ENCODE measurements at places on chromosomes 2 and 18. TPM values are rescaled to one million over a fixed set of nuclear protein-coding genes. Genes with fewer than 3 reads are reported as not detected.

The FKBP7 gene
- total RNA-seq, result 9.9 TPM

The KCTD18 gene
- total RNA-seq, result 11.1 TPM

The COL6A3 gene
- 0.21 TPM for total RNA-seq

The PID1 gene
- 3.3 TPM for total RNA-seq

The TCF7L1 gene
- 10.9 TPM for total RNA-seq

The CFC1 gene
- 0.09 TPM for total RNA-seq

The C2orf80 gene
- total RNA-seq, result not detected

The DSC3 gene
- total RNA-seq, result 1.6 TPM

The SP9 gene
- total RNA-seq, result 1.9 TPM

The IL1B gene
- total RNA-seq, result 0.26 TPM

The SPATA3 gene
- not detected for total RNA-seq

The SPP2 gene
- total RNA-seq, result not detected

The DUSP11 gene
- 47.7 TPM for total RNA-seq

The CGREF1 gene
- total RNA-seq, result 6.9 TPM

The MLPH gene
- 270 TPM for total RNA-seq

The NDC80 gene
- 14.3 TPM for total RNA-seq

The MC4R gene
- total RNA-seq, result not detected

The HK2 gene
- 0.95 TPM for total RNA-seq

The ZAP70 gene
- 0.12 TPM for total RNA-seq

The CHRND gene
- not detected for total RNA-seq

The HTR2B gene
- total RNA-seq, result 0.06 TPM

The TMEM178A gene
- total RNA-seq, result 0.08 TPM

The HOXD13 gene
- 0.15 TPM for total RNA-seq

The ACVR1C gene
- not detected for total RNA-seq

The HOXD12 gene
- not detected for total RNA-seq

The GTF3C2 gene
- 55.6 TPM for total RNA-seq

The SFTPB gene
- total RNA-seq, result 0.06 TPM

The MAPRE3 gene
- 11.1 TPM for total RNA-seq

The ITPRIPL1 gene
- not detected for total RNA-seq

The GALR1 gene
- not detected for total RNA-seq
